ENCODE measurements at places on chromosomes 13 and 19. TPM values are rescaled to one million over a fixed set of nuclear protein-coding genes. Genes with fewer than 3 reads are reported as not detected.
A peak's percentile ranks its signal among the peaks of the same experiment; 100 is the strongest.

Gene LAIR1
- total RNA-seq: 176 TPM

GRCh38 chr13:93851236-93851635 is 624.6 kb downstream of the GPC6 start:
- H3K27me3 ChIP-seq: no peaks in the 10 kb centered on the region
- no peak overlapping the region for H3K27ac ChIP-seq
- no peak for DNase-seq
- H3K4me1 ChIP-seq: no peaks in the 10 kb centered on the region

DNA sequence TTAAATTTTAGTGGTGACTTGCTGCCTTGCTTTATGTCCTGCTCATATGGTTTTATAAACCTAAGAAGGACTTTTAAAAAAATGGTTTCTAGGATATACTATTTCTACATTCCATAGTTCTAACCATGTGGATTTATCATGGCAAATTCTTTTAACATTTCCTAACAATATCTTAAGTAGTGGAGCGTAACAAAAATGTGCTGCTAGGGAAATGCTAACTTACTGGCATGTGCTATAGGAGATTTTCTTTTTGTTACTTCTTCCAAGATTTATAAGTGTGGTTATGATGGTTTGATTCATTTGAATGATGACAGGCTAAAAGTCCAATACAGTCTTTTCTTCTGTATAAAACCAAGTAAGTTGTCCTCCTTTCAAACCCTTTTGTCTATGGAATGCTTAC is 713.7 kb downstream of the SLITRK1 start:
- no peak overlapping the region for H3K4me3 ChIP-seq
- H3K4me1 ChIP-seq: no peaks in the 10 kb centered on the region
- DNase-seq: no peak

DNA sequence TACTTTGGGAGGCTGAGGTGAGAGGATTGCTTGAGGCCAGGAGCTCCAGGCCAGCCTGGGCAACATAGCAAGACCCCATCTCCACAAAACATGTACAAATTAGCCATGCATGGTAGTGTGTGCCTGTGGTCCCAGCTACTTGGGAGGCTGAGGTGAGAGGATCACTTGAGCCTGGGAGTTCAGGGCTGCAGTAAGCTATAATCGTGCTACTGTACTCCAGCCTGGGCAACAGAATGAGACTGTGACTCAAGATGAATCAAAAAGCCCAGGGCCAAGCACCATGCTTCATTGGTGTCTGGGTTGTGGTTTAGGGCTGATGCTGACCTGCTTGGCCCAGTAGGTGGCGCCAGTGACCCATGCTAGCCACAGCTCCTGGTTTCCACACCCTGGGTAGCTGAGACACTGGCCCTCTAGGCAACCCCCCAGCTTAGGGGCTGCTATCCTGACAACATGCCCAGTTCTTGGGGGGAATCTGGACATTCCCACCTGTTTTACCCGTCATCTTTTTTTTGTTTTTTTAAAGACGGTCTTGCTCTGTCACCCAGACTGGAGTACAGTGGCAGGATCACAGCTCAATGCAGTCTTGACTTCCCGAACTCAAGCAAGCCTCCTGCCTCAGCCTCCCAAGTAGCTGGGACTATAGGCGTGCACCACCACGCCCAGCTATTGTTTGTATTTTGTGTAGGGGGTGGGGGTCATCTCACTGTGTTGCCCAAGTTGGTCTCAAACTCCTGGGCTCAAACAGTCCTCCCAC is 5.5 kb downstream of the CCDC124 start:
- H3K27ac ChIP-seq: no peak overlapping the region
- H3K4me1 ChIP-seq: peaks cover 13% of the 10 kb centered on the region
- peak; percentile 84 for DNase-seq
- no peaks in the 10 kb centered on the region for H3K27me3 ChIP-seq
- H3K36me3 ChIP-seq: peaks cover 52% of the 10 kb centered on the region

Gene HPN
- 28.1 TPM for total RNA-seq

- peaks cover 37% of the 10 kb centered on the region for H3K4me1 ChIP-seq
- no peaks in the 10 kb centered on the region for H3K27me3 ChIP-seq
- H3K4me3 ChIP-seq: no peak overlapping the region
- no peak overlapping the region for H3K27ac ChIP-seq
- no peak for DNase-seq
Observed at GRCh38 chr13:97321616-97322321, 99.6 kb downstream of the MBNL2 start.

- H3K36me3 ChIP-seq: no peaks in the 10 kb centered on the region
- H3K27me3 ChIP-seq: no peaks in the 10 kb centered on the region
Observed at GRCh38 chr13:93151277-93151676, 75.3 kb upstream of the GPC6 start.

Measured in lower lobe of right lung (tissue), 2 donors.